NCI-H1092 (cell line): ENCODE measurements at places on chromosomes 13 and 19.

DNA sequence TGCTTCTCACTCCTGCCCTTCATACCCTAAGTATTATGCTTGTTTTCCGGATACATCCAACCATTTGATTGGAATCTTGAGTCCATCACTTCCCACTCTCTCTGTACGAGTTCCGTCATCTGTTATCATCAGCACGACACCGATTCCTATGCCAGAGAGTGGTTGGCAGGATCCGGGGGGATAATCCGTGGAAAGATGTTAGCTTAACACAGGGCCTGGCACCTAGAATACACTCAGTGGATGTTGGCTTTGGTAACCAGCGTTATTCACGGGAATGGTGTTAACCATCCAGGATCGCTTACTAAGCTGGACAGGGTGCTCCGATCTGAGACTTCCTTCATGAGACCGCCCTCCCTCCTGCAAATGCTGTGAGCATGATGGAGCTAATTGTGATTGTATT, 12.4 kb downstream of the VSTM2B start:
- no peak for DNase-seq

DNA sequence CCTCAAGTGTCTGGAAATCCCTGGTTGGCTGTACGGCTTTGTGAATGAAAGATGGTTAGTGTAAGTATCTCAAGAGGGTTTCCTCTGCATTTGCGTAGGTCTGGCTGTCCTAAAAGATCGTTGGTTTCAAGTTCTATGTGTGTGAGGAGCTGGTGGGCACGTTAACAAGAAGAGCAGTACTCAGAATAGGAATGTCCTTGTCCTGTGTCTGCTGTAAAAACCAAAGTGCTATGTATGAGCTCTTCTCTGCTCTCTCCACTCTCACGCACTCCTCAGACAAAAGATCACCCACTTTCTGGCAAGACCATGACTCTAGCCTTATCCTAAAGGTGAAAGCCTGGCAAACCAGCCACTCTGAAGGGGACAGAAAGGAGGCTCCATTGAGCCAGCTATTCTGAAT, 39.1 kb downstream of the USP12 start:
- no peak for DNase-seq

DNA sequence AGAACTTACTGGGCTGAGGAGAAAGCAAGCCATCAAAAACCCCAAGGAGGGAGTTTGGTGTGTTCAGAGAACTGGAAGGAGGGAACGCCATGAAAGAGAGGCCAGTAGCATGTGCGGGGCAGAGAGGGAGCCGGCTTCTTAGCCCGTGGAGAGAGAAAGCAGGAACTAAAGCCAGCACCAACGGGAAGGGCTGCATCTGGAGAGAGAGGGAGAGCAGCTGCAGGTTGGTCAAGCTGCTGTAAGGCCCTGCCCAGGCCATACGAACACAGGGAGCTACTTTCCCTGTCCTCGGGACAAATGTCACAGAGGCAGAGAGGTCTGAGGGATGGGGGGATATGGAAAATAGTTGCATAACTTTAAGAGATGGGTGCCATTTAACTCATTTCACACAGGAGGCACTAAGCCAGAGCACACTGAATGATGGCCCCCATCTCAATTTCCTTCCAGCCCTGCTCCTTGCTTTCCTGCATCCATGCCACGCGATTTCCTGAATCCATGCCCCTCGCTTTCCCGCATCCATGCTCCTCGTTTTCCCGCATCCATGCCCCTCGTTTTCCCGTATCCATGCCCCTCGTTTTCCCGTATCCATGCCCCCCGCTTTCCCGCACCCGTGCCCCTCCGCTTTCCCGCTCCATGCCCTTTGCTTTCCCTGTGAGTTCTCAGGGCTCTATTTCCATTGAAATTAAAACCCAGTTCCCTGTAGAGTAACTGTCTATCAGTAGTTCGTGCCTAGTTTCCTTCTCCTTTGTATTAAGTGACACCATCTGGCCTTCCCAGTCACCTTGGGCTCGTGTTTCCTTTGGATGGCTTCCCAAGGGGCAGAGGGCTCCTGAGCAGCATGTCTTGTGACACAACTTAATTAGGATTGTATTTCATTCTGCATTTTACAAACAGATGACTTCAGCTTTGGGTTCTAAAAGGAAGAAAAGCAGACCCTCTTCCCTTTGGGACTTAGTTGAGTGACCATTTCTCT, 31.5 kb upstream of the TPT1 start:
- DNase-seq: no peak

- DNase-seq: no peak
Measured at GRCh38 chr19:35087393-35087792, 28.2 kb upstream of the FXYD3 start.

DNA sequence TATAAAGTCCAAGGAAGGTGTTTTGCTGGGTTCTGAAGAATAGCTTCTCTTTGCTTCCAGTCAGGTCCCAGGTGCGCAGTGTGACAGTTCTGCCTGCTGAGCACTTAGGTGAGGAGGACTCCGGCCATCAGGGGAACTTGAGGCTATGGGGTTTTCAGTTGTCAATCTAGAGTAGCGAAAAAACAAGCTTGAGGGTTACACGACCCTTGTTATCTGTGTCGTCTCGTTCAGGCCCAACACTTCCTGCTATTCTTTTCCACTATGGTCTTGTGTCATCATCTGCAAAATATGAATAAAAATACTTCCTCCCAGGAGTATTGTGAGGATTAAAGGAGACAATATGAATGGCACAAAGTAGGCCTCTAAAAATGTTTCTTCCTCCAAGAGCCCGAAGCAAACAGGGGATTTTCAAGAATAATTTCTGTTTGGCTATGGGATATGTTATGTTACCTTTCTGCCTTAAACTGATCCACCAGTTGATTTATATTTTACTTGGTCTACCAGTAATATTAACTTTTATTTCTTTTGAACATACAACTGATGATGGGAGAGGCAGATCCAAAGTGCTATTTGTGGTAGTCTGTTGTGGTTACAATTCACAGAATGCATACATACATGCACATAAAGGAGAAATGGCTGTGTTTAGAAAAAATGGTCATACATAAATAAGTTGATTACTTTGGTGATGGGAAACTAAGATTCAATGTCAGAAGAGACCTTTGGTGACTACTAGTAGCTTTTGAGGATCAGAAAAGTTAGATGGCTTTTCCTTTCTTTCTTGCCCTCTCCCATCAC, 40.5 kb upstream of the RCBTB2 start:
- no peak for DNase-seq

GRCh38 chr19:50480281-50481111, 3.8 kb upstream of the GARIN5A start:
- DNase-seq: no peak

GRCh38 chr13:54226876-54227275, 1198.3 kb downstream of the OLFM4 start:
- no peak for DNase-seq

GRCh38 chr13:105058517-105058916, 1476.9 kb downstream of the EFNB2 start:
- no peak for DNase-seq

- no peak for DNase-seq
Measured at GRCh38 chr19:35169221-35169995, 14.9 kb downstream of the FXYD5 start.

GRCh38 chr13:90824032-90824431, 523.5 kb upstream of the MIR17HG start:
- DNase-seq: no peak

DNA sequence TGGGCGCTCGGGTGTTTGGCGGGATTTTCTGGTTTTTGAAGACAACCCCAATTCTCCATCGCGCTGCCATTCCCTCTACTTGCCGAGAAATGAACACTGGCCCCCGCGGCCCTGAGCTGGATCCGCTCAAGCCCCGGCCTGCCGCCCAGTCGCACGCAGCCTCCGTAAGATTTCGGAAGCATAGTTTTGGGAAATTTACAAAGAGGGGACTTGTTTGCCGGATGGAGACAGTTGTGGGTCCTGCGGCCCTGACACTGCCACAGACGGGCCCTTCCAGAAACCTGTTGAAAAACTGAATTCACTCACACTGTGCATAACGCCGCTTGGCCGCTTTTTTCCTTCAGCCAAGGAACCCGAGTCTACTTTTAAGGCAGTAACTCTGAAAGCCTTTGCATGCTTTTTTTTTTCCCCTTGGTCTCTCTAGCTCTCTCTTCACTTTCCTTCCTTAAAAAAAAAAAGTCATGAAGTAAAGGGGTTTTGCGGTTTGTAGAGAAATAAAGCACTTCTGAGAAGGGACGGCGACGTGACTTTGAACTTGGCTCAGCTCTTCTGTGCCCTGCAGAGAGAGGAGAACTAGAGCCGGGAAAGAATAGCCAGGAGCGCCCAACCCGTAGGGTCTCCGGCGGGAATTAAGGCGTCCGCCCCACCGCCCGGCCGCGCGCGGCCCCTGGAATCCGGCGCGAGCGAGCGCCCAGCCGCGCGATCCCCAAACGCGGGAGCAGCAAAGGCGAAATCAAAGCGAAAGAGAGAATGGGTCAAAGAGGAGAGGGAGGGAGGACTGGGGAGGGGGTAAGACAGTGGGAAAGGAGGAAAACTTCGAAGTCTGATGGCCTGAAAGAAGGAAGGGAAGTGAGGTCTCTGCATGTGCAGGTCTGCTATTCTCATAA, 3.4 kb upstream of the ZIC2 start:
- no peak for DNase-seq

DNA sequence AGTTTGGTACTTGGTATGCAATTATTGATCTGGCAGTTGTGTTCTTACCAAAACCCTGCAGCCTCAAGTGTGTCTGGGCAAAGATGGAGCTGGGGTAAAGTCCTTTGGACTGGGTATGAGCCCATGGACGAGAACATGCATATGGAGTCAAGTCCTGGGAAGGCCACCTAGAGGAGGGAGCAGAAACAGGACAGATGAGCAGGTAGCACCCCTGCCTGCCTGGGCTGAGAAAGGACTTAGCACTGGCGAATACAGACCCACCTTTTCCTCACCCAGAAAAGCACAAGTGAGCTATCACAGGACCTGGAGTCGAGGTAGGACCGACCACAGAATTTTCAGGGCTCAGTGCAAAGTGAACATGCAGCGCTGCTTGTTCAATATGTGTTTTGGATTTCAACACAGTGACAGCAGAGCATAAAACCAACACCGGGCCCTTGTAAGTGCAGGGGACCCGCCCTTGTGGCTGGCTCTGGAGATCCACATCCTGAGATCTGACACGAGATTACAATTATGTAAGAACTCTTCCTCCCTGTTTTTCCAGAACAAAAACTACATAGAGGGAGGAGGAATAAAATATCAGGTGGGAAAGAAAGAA, 25.9 kb downstream of the IGFL2 start:
- DNase-seq: no peak
